ENCODE measurements at places on chromosomes 1 and 21.

GRCh38 chr1:119323216-119323982 lies 45.2 kb upstream of the HAO2 start:
- no peak for DNase-seq

DNA sequence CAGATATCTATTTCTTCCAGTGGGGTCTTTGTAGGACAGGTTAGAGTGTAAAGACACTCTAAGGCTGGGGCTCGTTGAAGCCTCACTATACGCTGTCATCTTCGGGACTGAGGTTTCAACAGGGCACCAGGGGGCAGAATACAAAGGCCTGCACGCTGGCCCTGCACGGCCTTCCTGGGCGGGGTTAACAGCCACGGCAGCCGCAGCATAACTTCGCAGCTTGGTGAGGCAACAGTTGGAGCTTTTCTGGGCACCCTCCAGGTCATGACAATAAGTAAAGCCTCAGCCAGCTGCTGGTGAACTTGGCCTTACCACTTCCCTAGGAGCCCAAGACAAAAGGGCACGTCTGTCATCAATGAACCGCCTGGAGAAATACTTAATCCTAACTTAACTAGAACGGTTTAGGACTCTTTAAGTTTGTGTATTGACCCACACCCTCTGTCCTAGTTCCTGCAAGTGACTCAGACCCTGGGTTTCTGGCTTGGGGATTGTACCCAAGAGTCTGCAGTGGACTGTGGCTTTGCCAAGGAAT lies 2.3 kb upstream of the RUNX1 start:
- DNase-seq, result peak; percentile 81

DNA sequence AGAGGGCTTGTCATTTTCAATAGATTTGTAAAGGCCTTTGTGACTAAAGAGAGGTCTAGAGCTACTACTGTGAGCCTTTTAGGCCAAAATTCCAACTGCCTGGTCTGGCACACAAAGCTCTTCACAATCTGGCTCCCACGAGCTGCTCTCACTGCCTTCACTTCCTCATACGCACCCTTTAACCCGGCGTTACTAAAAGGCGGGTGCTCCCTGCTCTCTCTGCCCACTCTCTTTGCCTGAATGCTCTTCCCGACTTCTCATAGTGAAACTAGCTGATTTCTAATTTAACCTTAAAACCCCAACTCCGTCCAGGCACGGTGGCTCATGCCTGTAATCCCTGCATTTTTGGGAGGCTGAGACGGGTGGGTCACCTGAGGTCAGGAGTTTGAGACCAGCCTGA lies 14.2 kb downstream of the BSDC1 start:
- DNase-seq, result no peak

DNA sequence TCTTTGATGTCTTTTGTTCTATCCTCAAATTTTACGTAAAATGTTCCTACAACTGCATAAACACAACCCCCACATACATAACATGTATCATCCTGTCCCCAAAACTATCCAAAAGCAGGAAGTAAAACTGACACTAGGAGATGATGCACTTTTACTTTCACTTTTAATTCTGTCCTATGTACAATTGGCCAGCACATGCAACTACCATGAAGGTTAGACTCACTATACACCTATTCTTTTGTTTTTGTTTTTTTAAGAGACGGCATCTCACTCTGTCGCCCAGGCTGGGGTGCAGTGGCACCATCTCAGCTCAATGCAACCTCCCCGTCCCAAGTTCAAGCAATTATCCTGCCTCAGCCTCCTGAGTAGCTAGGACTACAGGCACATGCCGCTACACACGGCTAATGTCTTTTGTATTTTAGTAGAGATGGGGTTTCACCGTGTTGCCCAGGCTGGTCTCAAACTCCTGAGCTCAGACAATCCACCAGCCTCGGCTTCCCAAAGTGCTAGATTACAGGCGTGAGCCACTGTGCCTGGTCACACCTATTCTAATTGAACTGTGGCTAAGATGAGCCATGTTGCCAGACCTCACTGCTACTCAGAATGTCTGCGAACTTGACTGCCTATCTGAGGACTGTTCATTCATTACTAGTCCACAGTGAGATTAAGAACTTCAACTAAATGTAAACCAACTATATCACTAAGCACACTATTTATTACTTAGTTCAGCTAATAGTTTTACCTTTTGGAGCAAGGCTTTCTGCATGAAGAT lies 48.0 kb downstream of the TOR3A start:
- peak; percentile 17 for DNase-seq

DNA sequence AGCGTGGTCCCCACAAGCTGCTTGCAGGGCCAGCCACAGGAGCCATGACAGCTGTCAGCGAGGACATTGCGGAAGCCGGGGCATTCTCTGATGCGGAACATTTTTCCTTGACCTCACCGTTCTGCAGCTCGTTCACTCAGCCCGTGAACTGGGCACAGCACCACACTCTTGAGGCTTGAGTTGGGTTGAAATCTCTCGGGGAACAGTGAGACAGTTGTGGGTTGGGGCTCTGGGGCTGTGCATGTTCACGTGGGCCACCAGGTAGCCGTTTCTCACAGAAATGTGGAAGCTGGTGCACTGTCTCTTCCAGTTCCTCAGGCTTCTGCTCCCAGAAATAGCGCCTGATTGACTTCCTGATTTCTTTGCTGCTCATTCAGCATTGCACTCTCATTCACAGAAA lies 69.8 kb downstream of the SPSB1 start:
- no peak for DNase-seq

GRCh38 chr1:207658408-207658807 lies 13.5 kb downstream of the CR1L start:
- DNase-seq, result no peak

- DNase-seq, result no peak
Observed at GRCh38 chr1:76101548-76101947, 27.0 kb downstream of the ST6GALNAC3 start.

DNA sequence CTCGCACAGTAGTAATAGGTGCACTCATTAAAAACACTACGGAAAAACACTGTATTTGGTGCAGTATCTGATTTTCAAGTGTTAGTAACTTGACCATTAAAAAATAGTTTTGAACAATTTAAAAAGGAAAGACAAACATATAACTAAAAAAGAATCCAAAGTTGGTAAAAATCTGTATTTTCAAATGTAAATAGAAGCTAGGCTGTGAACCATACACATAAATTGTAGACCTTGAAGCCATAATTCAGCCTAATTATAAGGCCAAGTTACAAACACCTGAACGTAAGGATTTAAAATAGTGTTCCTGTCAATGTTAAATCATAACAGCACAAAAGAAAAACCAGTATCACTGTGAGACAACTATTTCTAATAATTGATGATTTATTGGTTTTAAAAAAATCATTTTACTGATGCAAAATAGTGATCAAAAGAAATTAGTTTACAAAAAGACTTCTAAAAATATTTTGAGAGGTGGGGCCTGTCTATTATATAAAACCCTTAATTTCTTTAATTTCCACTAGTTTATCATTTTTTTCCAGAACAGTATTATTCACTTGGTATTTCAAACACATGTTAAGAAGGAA lies 4.5 kb downstream of the IRF2BP2 start:
- no peak for DNase-seq
